ENCODE measurements at places on chromosomes 6 and 20.
A peak's percentile ranks its signal among the peaks of the same experiment; 100 is the strongest.

DNA sequence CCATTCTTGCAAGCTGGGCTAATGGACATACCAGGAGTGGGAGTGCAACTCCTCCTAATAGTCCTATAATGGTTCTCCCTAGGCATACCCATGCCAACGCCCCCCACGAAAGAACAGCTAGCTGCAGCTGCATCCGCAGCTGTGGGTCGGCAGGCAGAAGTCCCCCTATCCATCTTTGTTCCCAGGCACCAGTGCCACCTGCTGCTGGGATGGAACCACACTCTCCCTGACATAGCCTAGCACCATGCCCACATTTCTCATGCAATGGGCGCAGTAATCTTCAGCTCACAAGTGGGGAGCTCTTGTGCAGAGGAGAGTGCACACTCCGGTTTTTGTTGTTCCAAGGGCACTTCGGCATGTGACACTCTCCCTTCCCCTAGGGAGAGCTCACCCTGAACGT lies 567.8 kb downstream of the GRIK2 start:
- no peak for DNase-seq

GRCh38 chr6:41326092-41326491 lies 9.3 kb upstream of the NCR2 start:
- no peak for DNase-seq

GRCh38 chr20:50291254-50292078 lies 100.8 kb downstream of the CEBPB start:
- no peak for DNase-seq

- DNase-seq = no peak
Measured at GRCh38 chr20:16293590-16293989, 279.7 kb downstream of the KIF16B start.

- DNase-seq = no peak
Measured at GRCh38 chr6:169014211-169015197, 239.1 kb downstream of the THBS2 start.

DNA sequence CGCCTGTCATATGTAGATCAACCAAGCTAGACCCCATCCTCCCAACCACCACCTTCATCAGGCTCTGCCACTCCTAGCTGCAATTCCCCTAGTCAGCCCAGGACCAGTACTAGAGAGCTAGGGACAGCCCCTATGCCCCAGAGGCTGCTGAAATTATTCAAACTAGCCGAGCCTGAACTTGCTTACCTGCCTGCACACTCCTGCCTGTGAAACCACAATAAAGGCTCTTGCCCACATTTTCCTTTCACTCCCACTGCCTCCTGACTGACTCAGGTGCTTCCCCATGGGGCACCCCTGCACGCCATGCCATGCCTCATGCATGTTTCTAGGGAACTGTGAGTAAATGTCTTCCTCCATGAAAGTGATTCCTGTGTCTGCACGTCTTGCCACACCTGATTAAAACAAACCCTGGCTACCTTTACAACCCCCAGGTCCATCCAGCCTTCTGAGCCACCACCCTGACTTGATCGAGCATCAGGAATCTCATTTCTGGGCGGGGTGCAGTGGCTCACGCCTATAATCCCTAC lies 66.5 kb upstream of the IER3 start:
- DNase-seq = peak; percentile 70

- no peak for DNase-seq
Measured at GRCh38 chr20:5261763-5262162, 55.0 kb downstream of the PROKR2 start.

GRCh38 chr20:45336530-45337366 lies 11.5 kb downstream of the SDC4 start:
- DNase-seq = no peak

DNA sequence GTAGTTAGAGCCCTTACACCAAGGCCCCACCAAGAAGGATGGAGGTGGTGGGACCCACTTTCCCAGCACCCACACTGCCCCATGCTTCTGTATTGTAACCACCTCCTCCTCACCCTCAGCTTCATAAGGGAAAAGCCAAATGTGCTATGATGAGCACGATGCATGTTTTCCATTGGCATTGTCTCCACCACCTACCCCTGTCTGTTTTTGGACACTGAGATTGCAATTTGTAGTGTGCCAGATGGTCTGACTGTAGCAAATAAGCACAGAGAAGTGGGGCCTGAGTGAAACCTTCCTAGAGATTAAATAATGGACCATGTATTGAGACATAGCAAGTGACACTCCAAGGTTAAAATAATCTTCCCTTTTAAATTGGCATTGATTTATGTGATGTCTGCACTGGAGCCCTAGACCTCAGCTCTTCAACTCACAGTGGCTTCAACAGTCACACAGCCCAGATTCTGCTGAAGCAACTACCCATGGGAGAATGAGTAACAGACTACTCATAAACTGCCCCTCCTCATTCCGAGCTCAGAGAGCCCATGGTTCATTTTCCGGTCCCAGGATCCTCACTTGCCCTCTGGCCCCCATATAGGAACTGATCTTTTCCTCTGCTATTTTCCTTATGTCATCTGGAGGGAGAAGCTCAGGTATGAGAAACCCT lies 177.9 kb downstream of the COL9A1 start:
- no peak for DNase-seq

DNA sequence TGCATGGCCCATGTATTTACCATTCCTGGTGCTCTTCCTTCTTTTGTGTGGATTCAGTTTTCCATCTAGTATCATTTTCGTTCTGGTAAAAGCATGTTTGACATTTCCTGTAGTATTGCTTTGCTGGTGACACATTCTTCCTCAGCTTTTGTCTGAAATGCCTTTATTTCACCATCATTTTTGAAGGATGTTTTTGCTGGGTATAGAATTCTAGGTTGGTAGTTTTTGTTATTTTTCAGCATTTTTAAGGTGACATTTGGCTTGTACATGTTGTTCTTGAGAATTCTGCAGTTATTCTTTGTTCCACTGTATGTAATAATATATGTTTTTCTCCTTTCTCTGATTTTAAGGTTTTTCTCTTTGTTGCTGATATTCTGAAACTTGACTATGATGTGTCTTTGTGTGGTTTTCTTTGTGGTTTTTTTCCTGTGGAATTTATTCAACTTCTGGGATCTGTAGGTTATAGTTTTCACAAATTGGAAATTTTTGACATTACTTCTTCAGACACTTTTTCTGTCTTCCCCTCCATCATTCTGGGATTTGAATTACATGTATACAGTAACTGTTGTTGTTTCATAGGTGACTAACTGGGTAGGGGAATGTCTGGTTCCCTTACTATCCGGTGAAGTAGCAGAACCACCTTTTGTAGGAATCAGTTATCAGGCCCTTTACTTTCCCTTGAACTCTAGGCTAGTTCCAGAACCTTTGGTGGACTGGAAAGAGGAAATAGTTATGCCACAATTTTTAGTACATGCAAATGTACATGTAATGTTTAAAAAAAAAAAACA lies 30.2 kb downstream of the SNX9 start:
- no peak for DNase-seq

GRCh38 chr6:4413073-4413472 lies 277.7 kb upstream of the ECI2 start:
- DNase-seq = no peak

- no peak for DNase-seq
Measured at GRCh38 chr6:2502998-2503674, 247.6 kb downstream of the MYLK4 start.

GRCh38 chr20:35200267-35200666 lies 26.2 kb upstream of the MMP24 start:
- DNase-seq = no peak

DNA sequence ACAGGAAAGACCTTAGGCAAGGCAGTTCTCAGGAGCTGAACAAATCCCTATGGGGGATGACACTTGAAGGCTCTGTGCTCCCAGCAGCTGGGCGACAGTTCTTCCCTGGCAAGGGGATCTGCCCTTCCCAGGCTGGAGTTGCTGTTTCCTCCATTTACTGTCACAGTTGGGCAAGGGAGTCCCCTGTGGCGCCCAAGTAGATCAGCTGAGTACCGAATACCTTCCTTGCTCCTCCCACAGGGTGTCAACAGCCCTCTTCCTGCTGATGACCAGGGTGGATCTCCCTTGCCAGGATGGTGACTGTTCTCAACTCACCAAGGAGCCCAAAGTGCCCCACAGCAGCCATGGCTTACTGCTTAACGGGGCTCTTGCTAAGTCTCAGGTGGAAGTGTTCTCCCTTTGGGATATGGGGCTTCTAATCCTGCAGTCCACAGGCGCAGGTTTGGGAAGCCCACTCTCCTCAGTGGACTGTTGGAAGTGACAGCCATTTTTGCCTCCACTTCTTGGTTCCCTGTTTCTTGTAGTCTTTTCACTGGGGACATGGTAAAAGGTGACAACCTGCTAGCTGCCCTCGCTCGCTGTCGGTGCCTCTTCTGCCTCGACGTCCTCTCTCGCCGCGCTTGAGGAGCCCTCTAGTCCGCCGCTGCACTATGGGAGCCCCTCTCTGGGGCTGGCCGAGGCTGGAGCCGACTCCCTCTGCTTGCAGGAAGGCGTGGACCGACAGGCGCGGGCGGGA lies 5.7 kb upstream of the PSMG4 start:
- DNase-seq = no peak

DNA sequence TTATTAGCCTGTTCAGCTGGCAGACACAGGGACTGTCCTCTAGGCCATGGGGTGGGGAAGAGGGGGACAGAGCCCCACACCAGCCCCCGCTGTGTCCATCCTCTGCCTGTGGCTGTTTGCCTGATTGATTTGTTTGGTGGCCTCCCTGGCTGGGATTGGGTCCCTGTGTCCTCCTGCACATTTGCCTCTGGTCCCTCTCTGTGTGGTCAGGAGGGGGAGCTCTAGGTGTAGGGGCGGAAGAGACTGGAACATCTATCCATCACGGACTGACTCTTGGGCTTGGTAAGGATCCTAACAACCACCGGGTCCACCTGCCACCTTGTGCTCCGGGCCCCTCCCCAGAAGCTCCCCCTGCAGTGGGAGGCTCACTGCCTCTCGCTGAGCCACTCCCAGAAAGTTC lies 38.4 kb upstream of the CCDC167 start:
- DNase-seq = no peak

DNA sequence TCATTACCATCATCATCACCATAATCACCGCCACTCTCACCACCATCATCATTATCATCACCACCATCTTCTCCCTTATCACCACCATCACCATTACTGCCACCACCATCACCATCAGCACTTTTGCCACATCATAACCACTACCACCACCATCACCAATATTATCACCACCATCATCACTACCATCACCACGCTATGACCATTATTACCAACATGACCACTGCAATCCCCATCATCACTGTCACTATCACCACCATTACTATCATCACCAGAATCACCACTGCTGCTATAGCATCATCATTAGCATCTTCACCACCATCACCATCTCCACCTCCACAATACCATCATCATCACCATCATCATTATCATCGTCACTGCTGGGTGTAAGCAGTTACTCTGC lies 25.6 kb downstream of the CST1 start:
- no peak for DNase-seq

GRCh38 chr6:167932468-167933276 lies 64.8 kb upstream of the KIF25 start:
- DNase-seq = no peak
